ENCODE measurements at places on chromosomes 16 and 17.

- DNase-seq: no peak
Measured at GRCh38 chr16:48105976-48106375, 49.8 kb downstream of the ABCC12 start.

DNA sequence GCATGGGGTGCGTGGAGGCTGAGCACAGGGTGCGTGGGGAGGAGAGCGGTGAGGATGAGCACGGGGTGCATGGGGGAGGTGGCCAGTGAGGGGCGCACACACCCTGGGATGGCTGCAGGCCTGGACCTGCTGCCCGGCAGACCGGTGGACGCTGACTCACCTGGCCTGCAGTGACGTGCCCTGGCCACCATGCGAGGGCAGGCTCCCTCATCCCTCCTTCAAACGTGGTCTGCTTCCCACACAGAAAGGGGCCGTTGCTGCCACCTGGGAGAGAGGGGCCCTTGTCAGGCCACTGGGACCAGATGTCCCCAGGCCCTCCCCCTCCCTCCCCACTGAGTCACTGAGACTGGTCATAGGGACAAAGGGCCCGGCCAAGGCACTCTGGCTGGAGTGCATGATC is 20.1 kb upstream of the APRT start:
- DNase-seq: no peak

- DNase-seq: peak; percentile 61
Measured at GRCh38 chr17:55430541-55431288, 9.1 kb upstream of the MMD start.

- no peak for DNase-seq
Measured at GRCh38 chr16:1900452-1900774, 17.8 kb downstream of the HS3ST6 start.
